ENCODE measurements at places on chromosomes 1 and 21.

DNA sequence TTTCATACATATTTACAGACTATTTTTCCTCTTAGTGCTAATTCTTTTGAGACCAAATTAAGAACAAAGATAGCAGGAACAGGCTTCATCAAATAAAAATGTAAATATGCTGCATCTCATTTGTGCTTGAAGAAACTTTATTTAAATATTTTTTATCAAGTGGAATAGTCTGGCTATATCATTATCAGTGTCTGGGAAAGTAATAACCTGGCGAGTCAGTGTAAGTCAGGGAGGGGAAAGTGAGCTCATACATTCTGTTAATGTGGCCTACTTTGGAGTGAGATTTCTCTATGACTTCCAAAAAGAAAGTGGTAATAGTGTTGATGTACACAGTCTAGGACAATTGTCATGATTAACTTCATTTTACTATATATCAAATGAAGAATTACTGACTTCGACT, 1045.1 kb downstream of the ADGRL2 start:
- no peak for DNase-seq

DNA sequence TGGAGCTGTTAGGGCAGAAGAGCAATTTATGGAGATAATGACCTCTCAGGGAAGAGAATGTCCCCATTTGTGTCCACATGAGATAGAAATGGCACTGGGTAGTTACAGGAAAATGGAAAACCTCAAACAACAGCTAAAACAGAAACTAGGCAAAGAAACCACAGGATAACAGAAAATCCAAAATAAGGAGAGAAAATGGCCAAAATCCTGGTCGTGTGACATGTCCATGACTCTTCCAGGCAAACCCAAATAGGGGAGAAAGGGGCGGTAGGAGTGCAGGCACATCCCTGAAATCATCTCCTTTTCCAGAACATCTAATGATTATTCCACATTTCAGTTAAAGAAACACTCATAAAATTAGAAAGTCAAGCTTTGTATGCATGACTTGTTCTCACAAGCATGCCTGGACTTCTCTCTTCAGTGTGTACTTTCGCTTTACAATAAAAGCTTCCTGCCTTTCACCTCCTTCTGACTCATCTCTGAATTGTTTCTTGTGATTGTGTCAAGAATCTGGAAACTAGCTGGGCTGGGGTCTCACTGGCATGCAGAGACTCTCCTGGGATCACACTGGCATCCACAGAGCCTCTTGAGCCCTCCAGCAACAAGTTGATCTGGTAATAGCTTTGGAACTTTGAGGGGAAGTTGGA, 171.4 kb upstream of the ZP4 start:
- DNase-seq: no peak

GRCh38 chr1:173410133-173410793, 66.9 kb upstream of the PRDX6 start:
- DNase-seq: no peak

DNA sequence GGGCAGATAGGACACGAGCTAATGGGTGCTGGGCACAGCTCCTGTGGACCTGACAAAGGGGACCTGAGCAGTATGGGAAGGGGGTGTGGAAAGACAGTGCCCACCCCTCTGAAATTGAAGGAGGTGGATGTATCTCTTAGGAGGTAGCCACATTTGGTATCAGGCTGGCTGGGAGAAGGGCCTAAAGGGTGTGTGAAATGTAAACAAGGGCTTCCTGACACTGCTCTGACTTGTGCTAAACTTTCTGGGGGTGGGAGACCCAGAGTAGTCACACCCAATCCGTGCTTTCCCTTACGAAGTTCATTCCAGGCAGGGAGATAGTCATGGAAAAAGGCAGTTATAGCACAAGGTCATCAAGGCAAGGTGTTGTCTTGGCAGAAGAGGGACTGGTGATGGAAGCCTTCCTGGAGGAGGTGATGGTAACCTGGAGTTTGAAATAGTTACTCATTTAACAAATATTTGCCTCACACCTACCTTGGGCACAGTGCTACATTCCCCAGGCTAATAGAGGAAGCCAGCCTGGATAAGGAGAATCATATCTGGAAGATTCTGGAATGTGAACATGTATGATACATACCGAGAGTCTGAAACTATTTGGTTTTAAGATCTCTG, 5.3 kb upstream of the CCDC24 start:
- DNase-seq: no peak

- DNase-seq: no peak
Observed at GRCh38 chr1:3858231-3858981, 1.1 kb downstream of the DFFB start.

- DNase-seq: no peak
Observed at GRCh38 chr1:18710002-18710401, 79.4 kb downstream of the PAX7 start.

DNA sequence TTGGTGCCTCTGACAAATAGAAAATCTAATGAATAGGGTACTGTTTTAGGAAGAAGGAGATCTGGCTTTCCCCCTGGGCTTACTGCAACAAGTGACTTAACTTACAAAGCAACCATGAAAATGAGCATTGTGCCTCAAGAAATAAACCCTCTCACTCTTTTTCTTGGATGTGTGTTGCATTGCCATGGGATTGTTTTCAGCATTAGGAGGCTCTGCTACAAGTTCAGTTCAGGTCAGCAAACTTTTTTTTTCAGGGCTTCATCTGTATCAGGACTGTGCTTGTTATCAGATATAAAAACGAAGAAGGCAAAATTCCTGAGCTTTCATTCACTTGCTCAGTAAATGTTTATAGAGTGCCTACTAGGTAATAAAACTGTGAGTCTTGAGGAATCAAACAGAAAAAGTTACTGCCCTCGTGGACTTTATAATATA, 37.8 kb upstream of the DOCK7 start:
- no peak for DNase-seq

GRCh38 chr1:47645151-47645550, 207.3 kb downstream of the FOXD2 start:
- DNase-seq: no peak

GRCh38 chr1:201847150-201847549, 18.2 kb downstream of the IPO9 start:
- DNase-seq: no peak

DNA sequence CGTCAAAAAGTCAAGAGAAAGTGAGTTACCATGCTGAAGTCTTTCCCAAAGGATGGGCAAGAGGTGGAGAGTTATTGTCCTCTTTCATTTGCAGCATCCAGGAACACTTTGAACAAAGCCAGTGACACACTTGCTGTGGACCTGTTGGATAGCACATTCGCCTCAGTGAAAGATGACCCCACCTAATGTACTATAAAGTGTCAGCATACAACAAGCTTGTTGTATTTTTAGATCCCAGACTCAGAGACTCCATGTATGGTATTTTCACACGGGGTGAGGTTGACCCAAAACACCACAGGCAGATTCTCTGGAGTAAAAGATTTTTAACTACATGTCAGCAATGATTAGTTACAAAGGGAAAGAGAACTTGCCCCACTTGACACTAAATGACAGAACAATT, 273.8 kb downstream of the PTBP2 start:
- DNase-seq: no peak

GRCh38 chr1:55413286-55413685, 198.1 kb upstream of the USP24 start:
- DNase-seq: no peak

- DNase-seq: no peak
Observed at GRCh38 chr1:115364780-115365155, 26.7 kb upstream of the NGF start.

- DNase-seq: no peak
Observed at GRCh38 chr1:36446271-36446670, 4.0 kb downstream of the OSCP1 start.

DNA sequence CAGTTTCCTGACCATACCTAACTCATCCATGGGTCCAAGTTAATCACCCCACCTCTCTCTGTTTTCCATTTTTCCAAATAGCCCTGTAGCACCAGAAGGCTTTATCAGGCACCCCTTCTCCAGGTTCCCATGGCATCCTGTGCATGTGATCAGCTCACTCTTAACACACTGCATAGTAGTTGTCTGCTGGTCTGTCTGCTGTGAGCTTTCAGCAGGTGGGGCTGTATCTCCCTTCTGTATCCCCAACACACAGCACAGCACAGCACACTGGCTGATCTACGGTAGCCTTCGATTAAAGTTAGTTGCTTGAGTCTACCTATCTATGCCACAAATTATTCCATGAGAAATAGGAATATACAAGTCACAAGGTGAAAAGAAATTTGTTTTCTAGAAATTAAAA, 54.3 kb upstream of the C1orf198 start:
- DNase-seq: no peak

DNA sequence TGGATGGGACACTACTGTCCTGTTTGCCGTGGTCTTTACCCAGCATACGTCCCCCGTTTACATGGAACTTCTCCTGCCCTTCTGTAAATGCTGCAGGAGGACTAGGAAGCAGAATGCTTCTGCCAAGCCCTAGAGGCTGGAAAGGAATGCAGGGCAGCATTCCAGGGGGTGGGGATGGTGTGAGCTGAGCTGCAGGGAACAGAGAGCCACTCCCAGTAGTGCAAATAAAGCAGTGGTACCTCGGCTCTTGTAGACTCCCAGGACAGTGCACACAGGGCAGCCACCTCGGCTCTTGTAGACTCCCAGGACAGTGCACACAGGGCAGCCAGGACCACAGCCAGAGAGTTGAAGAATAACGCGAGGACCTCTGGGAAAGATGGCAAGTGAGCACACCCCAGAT, 35.4 kb downstream of the PTPRU start:
- no peak for DNase-seq

DNA sequence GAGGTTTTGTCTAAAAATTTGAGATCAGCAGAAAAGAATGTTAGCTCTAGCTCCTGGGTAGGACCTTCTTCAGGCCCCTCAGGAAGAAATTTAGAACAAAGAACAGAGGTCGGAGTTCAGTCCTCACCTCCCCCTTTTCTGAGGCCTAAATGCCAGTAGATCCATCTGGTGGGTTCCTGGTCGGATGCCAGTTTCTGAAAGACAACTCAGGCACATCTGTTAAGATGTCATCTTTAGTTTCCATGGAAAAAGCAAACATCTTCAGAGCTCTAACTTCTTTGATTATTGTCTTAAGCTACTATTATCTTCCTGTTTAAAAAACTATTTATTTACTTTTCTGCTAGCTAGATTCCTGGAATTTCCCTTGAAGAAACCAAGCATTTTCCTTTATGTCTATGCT, 37.1 kb upstream of the USP25 start:
- DNase-seq: no peak

GRCh38 chr1:234691567-234691966, 81.6 kb upstream of the IRF2BP2 start:
- DNase-seq: no peak

GRCh38 chr1:17689011-17689410, 66.1 kb upstream of the ACTL8 start:
- DNase-seq: no peak

- DNase-seq: no peak
Observed at GRCh38 chr21:17114045-17114444, 398.8 kb upstream of the CXADR start.

- DNase-seq: no peak
Observed at GRCh38 chr1:228073857-228074545, 8.5 kb upstream of the ARF1 start.

DNA sequence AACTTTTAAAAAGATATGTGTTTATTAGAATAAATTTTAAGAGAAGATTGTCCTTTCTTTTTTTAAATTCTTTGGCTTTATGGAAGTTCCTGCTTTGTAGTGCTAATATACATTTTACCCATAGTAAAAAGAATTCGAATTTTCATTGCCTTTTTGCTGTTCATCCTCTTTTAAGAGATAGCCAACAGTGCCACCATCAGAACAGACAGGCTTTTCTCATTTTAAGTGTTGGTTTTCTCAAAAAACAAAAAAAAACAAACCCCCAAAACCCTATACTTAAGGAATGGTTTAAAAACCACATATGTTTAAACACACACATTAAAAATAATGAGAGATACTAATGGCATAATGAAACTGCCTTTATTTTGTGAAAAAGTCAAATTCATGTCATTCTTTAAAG, 118.8 kb downstream of the NEK7 start:
- no peak for DNase-seq

DNA sequence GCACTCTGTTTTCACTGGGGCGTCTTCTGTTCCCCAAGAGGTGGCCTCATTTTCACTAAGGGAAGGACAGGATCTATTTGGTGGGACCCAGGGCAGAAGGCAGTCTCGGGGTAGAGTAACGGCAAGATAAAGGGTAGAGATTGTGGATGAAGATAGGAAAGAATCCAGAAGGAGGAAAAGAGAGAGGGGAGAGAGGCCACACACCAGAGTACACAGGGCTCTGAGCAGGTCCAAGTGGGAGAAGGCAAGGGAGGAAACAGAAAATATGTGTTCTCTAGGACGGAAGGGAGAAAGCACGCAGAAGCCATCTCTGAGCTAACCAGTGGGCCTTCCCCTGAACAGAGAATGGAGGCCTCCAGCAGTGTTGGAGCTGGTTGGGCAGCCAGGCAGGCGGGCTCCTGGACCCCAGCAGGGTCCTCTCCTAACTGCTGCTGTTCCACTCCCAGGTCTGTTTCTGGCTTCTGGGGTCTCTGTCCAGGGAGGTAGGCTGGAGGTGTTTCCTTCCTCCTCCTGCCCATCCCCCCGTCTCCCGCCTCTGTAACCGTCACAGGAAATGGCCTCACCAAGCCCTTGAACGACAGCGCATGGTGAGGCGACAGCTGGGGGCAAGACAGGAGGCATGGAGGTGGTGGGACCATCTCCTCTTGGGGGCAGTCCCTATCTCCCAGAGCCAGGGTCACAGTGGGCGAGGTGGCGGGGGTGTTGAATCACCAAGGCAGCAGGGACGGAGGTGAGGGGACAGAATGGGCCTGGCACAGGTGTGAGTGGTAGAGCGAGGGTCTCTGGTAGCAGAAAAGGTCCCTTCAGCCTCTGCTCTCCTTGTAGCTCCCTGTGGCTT, 649 bp downstream of the PTPN7 start:
- DNase-seq: no peak

DNA sequence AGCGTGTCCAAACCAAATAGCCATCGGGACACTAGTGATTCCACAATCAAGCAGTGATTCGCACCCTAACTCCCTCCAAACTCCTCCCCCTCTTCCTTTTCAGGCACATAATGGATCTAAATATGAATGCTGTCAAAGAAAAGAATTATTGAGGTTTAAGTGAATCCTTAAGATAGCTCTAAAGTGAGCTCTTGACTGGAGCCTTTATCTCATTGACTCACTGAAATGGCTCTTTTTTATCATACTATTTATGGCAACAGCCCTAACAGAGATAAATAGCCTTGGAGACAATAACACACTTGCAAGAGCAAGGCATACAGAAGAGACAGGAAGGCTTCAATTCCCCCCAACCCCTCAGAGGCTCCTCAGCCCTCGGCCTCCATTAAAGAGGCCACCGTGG, 143.3 kb downstream of the PLXNA2 start:
- DNase-seq: no peak

GRCh38 chr1:53335661-53336060, 7.8 kb upstream of the LRP8 start:
- DNase-seq: no peak

Data from AG04449 (cell line).